ENCODE measurements at places on chromosomes 1 and 21.

DNA sequence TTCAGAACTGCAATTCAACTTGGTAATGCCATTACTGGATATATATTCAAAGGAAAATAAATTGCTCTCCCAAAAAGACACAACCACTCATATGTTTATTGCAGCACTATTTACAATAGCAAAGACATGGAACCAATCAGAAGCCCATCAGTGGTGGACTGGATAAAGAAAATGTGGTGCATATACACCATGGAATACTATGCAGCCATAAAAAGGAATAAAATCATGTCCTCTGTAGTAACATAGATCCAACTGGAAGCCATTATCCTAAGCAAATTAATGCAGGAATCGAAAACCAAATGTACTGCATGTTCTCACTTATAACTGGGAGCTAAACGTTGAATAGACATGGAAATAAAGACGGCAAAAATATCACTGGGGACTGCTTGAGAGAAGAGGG lies 117.0 kb downstream of the MAP3K21 start:
- no peak for DNase-seq

- DNase-seq, result no peak
Measured at GRCh38 chr1:48049823-48050535, 52.8 kb upstream of the TRABD2B start.

DNA sequence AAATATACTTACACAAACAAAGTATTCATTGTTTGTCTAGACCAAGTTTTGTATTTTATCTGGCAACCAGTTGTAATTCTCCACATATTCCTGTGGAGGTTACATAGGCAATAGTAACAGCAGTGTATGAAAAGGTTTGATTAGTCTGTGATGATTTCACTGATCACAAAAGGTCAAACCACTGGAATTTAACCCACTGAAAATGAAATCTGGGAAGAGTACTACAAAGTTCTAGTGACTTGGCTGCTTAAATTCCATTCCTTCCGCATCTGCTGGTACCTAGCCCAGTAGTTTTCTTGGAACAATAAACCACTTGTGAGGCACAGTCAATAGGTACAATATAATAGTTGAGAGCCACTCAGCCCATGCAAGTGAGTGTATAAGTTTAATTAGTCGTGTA lies 205.4 kb downstream of the NFIA start:
- no peak for DNase-seq

- no peak for DNase-seq
Measured at GRCh38 chr1:189751311-189751710, 726.4 kb downstream of the BRINP3 start.

- DNase-seq, result no peak
Measured at GRCh38 chr1:57381426-57381825, 42.4 kb downstream of the DAB1 start.

DNA sequence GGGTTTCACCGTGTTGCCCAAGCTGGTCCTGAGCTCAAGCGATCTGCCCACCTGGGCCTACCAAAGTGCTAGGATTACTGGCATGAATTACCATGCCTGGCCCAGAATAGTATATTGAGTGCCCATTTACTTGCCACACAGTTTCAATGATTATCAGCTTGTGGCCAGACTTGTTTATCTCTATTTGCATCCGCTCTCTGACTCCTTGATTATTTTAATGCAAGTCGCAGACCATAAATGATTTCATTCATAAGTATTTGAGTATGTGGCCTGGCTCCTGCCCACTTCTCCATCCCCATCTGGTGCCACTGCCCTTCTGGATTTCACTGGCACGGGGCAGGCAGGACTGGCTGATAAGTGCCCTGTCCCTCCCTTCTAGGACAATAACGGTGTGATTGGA lies 18.2 kb upstream of the TRNAU1AP start:
- no peak for DNase-seq

DNA sequence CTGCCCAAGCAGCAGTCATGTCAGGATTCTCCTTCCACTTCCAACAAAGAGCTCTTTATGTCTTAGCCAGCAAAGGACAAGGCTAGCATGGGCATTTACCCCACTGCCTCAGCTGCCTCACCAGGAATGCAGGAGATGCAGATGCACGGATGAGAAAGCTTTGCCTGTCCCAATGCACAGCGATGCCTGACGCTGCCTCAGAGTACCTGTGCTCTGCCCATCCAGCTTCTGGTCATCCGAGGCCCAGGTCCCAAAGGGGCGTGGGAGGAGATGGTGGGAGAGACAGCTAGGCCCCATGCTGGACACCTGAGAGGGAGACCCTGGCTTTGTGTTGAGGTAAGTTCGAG lies 59.0 kb downstream of the IRF2BP2 start:
- no peak for DNase-seq

GRCh38 chr1:193285641-193286040 lies 99.2 kb upstream of the B3GALT2 start:
- no peak for DNase-seq

- DNase-seq, result no peak
Measured at GRCh38 chr1:203351037-203351625, at the start of gene FMOD. Gene FMOD (minus strand): TSS chr1:203351122. CDS start chr1:203348270, 2,852 bp downstream.

- DNase-seq, result no peak
Measured at GRCh38 chr1:221363039-221363438, 378.9 kb downstream of the DUSP10 start.

DNA sequence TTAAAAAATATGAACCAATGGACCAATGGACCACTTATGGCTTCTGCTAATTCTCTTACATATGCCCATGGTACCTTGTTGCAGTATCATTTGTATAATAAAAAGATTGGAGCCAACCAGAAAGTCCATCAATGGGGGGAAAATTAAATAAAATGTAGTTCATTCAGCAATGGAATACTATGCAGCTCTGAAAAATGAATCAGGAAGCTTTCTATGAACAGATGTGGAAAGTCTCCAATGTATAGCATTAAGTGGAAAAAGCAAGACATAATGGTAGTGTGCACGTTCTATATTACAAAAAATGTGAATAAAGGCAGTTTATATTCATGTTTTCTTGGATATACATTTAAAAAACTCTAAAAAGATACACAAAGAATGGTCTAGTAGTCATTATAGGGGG lies 101.3 kb downstream of the KCNJ15 start:
- no peak for DNase-seq

DNA sequence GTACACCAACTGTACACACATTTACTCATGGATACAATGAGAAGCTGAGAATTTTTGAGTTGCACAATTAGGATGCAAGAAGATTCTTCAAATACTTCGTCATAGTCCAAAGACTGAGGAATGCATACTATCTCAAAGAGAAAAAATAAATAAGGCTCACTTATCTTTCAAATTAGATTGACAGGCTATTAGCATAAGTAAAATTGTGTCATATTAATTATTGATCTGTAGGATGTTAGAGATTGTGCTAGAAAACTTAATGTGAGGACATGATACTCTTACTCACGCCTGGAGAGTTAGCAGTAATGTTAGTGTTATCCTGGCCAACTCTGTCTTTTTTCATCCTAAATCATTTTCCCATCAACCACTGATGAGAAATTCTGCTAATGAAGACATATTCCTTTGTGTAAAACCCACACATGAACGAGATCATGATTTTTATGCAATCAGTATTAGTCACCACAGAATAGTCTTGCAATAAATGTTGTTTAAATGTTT lies 659.0 kb downstream of the LTN1 start:
- peak; percentile 23 for DNase-seq

- DNase-seq, result peak; percentile 41
Measured at GRCh38 chr1:201171063-201172036, 17.1 kb upstream of the TMEM9 start.

GRCh38 chr1:28644494-28644893 lies 1.6 kb upstream of the TAF12 start:
- DNase-seq, result no peak

- DNase-seq, result no peak
Measured at GRCh38 chr21:29958551-29958950, 18.8 kb upstream of the GRIK1 start.

DNA sequence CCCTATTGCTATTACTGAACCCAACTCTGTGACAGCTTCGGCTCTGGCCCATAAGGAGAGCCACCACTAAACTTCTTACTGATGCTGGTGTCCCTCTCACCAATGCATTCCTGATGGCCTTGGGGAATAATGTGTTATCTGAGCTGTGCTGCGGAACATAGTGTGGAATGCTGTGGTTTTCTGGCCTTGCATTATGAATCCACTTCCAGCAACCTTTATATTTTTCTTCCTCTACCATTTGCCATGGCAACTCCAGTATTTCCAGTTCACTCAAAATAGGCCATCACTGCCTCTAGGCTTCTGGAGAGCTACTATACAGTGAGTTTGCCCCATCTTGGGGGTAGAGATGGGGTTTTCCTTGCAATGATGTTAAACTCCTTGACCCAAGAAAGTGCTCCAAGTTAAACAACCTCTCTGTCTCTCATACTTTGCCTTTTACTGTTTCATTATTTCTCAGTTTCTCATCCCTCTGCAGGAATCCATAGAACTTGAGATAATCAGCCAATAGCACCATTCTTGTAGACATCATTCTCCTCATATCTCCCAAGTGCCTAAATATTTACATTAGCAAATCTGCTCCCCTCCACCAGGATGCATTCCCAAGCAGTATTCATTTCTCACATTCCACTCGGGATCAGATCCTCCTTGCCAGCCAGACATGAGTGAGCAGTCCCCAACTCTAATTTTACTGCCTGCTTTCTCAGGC lies 11.1 kb upstream of the RAVER2 start:
- no peak for DNase-seq

- no peak for DNase-seq
Measured at GRCh38 chr21:34156957-34157356, 83.6 kb downstream of the MRPS6 start.

- DNase-seq, result no peak
Measured at GRCh38 chr21:20250337-20250736, 747.9 kb upstream of the NCAM2 start.

DNA sequence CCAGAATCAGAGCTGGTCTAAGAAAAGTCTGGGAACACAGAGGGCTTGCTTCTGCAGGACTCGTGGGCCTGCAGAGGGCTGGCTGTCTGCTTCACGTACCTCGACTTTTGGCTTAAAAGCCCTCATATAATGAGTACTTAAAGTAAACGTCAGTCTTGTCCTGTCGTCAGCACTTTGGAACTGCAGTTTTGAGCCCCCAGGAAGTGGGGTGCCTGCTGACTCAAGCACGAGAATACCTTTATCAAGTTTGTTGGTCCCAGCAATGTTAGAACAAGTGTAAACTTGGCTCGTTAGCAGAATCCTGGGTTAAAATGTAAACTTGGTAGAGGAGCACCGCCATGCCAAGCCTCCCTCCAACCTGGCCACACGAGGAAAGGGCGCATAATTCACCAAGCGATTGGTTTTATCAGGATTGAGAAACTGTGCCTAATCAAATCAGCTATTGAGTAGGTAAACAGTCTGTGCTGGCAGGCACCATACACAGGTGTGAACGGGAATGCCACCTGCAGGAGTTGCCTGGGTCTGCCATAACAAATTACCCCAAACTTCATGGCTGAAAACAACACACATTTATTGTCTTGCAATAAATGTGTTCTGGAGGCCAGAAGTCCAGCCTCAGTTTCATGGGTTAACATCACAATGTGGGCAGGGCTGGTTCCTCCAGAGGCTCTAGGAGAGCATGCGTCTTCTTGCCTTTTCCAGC lies 45.0 kb upstream of the FHAD1 start:
- DNase-seq, result no peak

DNA sequence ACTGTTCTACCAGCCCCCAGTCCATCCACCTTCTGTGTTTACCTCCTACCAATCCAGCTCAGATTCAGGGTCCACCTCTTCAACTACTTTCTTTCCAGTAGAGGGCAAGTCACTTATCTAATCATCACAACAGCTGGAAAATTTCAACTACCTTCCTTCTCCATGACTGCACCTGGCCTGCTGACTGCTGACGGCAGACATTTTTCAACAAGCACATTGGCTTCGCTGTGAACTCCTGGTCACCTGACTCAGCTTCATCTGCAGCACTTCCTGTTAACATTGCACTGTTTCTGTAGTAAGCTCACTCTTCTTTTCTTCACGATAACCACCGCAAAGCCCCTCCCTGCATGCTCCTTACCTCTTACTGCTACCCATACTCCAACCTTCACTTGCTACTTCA lies 405.7 kb downstream of the NTNG1 start:
- no peak for DNase-seq

- no peak for DNase-seq
Measured at GRCh38 chr1:192376374-192376773, 59.6 kb downstream of the RGS21 start.

DNA sequence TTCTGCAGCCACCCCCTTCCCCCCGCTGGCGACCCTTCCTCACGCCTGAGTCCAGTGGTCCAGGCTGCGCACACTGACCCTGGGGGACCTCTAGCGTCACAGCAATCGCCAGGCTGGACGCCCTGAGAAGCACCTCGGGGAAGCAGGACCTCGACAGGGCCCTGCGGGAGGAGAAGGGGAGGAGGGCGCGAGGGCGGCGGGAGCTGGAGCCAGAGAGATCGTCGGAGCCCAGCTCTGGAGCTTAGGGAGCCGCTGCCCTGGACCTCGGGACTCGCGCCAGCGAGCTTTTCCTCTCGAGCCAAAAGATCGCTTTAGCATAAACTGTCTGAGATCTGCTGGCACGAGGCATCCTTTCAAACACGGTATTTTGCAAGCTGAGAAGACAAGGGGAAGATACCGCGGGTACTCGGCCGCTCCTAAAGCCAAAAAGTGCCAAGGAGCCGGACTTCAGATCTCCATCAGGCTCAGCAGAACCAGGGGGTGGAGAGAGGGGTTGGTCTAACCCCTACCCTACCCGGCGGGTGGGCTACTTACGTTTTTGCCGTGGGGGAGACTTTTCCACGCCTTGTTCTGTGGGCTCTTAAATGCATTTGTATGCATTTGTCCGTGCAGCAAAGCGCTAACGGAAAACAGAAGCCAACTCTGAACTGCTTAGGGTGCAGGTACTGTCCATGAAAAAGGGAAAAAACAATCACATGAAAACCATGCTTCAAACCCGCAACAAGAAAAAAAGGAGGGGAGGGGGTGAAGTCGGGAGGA lies 586 bp downstream of the COL24A1 start:
- DNase-seq, result no peak

GRCh38 chr21:26554365-26554764 lies 18.7 kb downstream of the CYYR1 start:
- no peak for DNase-seq

- no peak for DNase-seq
Measured at GRCh38 chr1:205056188-205056611, 13.2 kb downstream of the CNTN2 start.

All from putamen (tissue), 1 donor.